ENCODE measurements at places on chromosomes 13 and 19.

DNA sequence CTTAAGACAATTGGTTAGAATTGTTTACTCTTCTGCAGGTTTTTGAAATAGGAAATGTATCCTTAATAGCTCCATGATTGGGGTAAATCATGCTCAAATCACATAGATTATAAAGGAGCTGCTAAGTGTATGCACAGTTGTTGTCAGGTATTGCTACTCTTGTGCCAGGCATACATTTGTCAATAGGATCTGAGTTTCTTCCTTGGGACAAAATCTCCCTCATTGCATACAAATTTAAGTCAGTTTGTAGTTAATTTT is 109.3 kb upstream of the MLNR start:
- DNase-seq: no peak

DNA sequence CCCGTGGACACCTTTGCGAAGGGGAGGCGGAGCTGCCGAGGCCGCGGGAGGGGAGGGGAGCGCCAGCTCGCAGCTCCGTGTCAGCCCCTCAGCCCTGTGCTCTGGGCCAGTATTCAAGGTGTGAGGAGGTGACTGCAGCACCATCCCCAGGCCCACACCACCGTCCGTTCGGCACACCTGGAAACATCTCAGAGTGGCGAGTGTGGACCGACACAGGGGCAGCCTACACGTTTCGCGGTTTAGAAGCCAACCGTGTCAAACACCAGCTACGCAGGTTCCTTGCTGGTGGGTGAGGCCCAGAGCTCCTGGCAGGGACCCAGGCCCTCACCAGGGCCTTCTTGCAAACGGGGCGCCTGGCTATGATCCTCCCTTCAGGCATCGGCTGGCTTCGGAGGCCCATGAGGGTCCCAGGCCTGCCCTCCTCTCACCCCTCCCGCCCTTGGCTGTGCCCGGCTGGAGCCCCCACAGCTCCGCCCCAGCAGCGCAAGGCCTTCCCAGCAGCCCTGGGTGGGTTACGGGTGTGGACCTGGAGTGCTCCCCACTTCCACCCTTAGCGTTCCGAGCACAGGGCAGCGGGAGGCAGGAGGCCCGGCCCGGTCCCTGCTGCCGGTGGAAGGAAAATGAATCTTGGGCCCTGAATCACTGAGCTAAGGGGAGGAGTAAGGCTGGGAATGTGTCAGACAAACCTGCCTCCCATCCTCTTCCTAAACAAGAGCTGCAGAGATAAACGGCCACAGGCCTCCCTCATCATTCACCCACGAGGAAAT is 1.2 kb downstream of the C13orf46 start:
- DNase-seq: no peak

- DNase-seq: no peak
Observed at GRCh38 chr13:111584101-111584672, 263.7 kb downstream of the TEX29 start.

- no peak for DNase-seq
Observed at GRCh38 chr13:88896466-88896865, 1225.3 kb downstream of the SLITRK5 start.

DNA sequence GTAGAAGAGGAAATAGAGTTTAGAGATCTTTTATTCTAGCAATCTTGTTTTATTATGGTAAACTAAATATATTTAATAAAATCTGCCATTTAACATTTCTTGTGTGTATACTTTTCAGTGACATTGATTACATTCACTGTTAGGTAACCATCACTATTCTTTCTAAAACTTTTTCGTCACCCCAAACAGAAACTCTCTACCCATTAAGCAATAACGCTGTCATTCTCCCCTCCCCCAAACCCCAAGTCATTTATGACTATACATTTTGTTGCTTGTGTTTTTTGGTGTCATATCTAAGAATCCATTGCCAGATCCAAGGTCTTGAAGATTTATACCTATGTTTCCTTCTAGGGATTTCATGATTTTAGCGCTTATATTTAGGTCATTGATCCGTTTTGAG is 10.6 kb downstream of the URI1 start:
- no peak for DNase-seq

Data from GM03348 (cell line).